ENCODE measurements at places on chromosomes 7 and 10.

DNA sequence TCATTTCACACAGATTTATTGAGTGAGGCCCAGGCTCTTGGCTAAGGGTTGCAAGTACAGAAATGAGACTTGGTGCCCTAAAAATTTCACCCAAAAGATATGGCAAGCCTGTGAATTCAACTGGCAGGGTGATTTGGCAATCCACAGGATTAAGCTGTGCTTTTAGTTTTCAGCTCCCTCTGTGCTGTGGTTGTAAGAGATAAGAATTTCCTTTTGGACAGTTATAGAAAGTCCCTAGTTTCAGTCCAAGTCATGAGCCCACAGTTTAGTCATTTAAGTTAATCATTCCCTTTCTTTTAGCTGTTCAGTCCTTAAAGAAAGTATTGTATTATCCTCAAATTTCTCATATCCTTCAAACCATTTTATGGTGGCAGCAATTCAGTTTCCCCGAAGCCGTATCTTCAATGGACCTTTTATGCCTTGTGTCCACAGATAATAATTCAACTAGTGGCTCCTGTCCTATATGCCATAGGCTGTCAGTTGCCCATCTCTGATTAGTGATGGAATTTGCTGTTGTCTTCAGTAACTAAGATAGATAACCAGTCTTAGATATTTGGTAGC lies 73.4 kb upstream of the NAMPT start:
- no peak for DNase-seq

DNA sequence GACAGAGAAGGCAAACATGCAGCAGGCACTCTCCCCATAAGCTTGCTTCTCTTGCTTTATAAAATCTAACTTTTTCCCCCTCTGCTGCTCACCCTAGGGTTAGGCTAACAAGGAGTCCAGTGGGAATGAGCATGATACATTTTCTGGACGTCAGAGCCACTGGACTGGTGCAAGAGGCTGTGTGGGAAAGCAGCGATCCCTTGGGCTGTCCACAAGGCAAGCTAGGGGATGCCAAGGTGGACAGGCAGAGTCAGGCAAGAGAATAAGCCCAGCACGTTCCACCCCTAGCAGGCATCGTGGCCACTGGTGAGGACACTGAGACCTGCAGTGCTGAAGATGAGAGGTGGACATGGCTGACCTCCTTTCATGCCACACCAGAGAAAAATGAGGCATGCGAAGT lies 290.9 kb upstream of the ZMIZ1 start:
- DNase-seq: no peak

- no peak for DNase-seq
Observed at GRCh38 chr10:47101807-47102206, 190.6 kb downstream of the PTPN20 start.

DNA sequence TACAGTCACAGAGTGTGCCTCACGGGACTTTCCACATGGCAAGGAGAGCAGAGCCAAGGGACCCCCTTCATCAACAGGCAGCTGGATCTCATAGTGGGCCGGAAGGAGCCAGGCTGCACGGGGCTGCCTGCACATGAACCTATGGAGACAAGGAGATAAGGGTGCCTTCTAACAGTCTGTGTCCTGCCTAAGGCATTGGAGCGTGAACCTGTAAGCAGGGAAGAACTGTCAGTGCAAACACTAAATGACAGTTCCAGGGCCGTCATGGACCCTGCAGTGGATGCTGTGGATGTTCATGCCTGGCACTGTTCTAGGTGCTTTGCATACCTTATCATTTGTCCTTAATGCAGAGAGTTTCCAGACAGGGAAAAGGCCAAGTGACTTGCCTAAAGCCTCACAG lies 85.9 kb downstream of the WIPF3 start:
- no peak for DNase-seq

- no peak for DNase-seq
Observed at GRCh38 chr7:70637726-70638125, 494.2 kb upstream of the GALNT17 start.

DNA sequence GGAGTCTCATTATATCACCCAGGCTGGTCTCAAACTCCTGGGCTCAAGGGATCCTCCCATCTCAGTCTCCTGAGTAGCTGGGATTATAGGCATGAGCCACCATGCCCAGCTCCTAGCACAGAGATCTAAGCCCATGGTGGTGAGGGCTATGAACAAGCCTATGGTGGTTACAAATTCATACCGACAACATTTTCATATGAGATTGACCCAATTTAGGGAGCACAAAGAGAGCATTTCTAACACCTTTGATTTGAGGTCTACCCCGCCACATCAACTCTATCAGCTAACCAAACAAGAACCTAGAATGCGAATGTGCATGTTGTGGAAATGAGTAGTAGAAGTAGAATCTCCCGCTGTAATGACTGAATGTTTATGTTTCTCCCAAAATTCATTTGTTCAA lies 14.2 kb upstream of the PRF1 start:
- no peak for DNase-seq

GRCh38 chr7:121385800-121386179 lies 10.3 kb downstream of the FAM3C start:
- DNase-seq: no peak

DNA sequence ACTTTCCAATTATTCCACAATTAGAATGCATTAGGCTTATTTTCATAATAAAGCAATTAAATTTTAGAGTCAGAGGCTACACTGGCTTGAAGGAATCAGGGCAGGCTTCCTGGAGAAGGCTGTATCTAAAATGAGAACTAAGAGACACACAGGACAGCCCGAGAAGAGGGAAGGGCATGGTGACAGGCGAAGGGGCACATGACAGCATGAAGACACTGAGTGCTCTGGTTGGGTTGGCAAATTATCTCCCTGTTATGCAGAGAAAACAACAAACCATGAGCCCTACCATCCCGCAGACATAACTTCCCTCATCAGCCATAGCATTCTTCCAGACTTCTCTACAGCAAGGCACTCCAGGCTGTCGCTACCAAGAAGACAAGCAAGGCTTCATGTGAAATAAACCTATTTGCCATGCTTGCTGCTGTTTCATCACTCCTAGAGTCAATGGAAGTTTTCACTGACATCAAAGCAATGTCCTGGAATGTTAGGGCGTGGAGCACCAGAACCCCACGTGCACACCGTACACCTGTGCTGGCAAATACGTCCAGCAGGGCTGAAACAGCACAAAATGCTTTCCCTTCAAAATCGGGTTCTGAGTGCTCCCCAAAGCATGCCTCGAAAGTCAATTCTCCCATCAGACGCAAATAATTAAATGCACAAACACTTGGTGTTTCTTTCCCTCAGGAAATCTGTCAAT lies 21.3 kb downstream of the VOPP1 start:
- DNase-seq: no peak

GRCh38 chr10:126454045-126454751 lies 65.9 kb upstream of the ADAM12 start:
- DNase-seq: no peak

GRCh38 chr10:114024876-114025610 lies 18.6 kb upstream of the ADRB1 start:
- no peak for DNase-seq

- DNase-seq: no peak
Observed at GRCh38 chr10:130454543-130455000, 318.4 kb downstream of the GLRX3 start.

DNA sequence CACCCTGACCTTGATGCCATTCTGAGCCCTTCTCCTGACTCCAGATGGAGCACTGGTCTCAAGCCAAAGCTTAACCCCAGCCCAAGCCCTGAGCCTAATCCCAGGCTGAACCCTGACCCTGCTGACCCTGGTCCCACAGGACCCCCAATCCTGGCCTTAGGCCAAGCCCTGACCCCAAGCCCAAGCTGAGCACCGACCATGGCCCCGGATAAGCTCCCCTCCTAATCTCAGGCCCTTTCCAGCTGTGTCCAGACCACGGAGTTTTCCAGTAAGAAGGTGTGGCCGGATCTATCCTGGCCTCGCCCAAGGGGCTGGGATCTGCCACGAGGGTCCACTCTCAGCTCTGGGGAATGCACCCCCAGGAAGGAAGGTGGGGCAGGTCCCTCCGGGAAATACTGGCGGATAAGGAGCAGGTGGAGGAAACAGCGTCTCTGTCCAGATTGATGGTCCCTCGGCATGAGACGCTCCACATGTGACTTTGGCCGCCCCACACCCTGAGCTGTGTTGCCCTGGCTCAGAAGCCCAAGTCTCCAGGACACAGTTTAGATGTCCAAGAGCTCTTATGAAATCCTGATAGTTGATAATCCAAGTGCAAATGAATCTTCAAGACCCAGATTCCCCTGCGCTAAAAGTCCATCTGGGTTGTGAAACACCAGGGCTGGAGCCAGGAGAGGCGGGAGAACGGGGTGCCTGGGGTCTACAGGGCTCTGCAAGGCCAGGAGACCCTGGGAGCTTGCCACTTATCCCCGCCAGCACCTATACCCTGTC lies 10.4 kb downstream of the ELN start:
- no peak for DNase-seq

GRCh38 chr7:24656608-24657007 lies 83.4 kb downstream of the PALS2 start:
- no peak for DNase-seq

DNA sequence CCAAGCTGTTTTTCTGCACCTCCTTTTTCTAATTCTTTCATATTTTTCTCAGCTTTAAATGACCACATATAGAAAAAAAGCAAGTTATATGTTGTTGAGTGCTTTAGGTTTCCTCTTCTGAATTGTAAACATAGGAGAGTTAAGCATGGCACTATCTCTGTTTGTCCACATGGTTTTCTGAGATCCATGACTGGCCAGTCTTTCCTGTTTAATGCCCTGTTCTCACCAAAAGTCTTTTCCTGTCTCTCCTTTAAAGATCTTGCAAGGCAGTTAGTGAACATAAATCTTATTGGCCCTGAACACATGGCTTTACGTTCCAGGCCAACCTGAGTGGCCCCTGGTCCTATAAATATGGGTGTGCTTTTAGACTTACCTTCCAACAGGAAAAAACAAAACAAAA lies 19.4 kb downstream of the TRPV5 start:
- DNase-seq: no peak

DNA sequence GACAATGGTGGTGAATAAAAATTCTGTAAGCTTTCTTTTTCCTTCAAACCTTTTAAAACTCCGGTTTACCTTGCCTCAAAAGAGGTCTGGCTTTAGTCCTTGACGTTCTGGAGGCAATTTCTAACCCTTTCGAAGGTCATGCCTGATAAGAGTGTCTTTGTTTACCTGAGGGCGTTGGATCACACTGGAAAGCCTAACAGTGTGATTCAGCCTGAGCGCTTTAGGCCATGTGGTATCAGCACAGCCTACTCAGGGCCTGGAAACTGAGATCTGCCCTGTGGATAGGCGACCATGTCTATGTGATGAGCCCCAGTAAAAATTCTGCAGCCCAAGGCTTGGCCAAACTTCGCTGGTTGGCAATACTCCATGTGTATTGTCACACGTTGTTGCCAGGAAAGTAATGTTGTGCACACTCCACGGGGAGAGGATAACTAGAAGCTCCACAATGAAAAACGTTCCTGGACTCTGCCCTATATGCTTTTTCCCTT lies 10.7 kb downstream of the CCDC6 start:
- DNase-seq: no peak

DNA sequence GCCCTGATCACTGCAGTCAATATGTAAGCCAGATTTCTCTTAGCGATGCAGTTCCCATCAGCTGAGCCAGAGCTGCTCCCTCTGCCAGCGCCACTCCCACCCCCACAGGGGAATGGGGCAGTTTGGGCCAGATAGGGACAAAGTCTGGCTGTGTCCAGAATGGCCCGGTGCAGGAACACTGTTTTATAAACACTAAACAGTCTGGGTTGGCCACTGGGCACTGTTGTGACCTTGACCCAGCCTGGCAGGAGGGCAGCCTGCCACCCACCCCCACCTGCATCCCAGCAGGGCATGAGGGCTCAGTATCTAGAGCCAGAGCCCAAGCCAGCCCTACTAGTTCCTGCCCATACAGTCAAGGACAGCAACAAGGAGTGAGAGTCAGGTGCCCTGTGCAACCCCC lies 1.3 kb downstream of the OGDHL start:
- DNase-seq: no peak

GRCh38 chr10:81870472-81870871 lies 4.5 kb upstream of the NRG3 start:
- no peak for DNase-seq

DNA sequence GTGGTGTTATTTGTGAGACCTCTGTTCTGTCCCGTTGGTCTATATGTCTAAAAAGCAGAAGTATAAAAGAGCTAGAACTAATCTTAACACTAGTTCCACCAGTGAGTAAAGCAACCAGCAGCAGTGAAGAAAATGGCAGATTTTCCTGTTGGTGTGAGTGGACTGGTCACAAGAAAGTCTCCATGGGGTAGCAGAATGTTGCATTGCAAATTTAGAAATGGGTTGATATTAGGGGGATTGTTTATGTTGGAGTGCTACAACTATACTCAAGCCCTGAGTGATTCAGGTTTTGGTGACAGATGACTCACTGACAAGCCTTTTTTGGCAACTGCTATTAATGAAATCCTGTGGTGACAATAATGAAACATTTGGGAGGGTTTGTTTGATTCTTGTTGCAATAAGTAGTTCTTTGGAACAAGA lies 5.6 kb downstream of the AVL9 start:
- no peak for DNase-seq

GRCh38 chr7:19181634-19182033 lies 36.4 kb upstream of the FERD3L start:
- DNase-seq: no peak

- DNase-seq: no peak
Observed at GRCh38 chr7:28623863-28624262, 211.5 kb downstream of the CREB5 start.

Data from T-helper 22 cell (primary cell).